ENCODE measurements at places on chromosomes 12 and 14.

- DNase-seq: no peak
Measured at GRCh38 chr12:79782172-79782900, 91.6 kb upstream of the PAWR start.

GRCh38 chr14:85991156-85991555 is 461.2 kb downstream of the FLRT2 start:
- DNase-seq: no peak

DNA sequence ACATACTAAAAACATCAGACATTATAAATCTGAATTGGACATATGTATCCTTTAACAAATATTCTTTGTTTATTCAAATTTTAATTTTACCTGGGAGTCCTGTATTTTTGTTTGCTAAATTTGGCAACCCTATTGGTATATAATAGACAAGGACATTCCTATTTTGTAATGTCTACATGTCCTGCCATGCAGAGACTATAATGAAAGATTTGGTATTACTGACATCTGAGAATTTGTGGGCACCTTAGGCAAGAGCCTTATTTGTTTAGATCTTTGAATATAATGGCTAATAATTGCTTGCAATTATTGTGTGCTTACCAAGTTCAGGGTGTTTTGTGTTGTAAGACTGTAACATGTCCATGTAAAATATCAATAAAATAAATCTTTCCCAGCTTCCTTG is 334.4 kb downstream of the KCNH5 start:
- no peak for DNase-seq

DNA sequence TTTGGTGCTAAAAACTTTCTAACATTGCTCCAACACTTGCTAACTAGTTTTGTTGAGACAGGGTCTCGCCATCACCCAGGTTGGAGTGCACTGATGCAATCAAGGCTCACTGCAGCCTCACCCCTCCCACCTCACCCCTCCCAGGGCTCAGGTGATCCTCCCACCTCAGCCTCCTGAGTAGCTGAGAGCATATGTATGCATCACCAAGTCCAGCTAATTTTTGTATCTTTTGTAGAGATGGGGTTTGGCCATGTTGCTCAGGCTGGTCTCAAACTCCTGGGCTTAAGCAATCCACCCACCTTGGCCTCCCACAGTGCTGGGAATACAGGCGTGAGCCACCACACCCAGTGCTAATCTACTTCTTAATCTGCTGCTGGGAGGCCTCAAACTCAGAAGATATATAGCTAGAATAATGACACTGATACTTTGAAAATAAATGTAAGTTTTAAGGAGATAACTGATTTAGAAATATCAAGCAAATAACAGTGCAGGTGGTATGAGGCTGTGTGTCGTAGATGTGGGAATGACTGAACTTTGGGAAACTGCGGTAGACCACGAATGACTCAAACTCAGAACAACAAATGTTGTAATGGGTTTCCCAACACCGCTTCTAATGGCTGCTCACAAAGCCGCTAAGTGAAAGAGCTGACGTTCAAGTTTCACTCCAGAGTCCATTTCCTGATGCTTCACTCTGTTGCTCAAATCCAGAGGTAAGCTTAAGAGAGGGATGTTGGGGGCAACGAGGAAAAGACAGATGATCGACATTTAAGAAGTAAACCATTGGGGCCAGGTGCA is 10.0 kb downstream of the TMCC3 start:
- no peak for DNase-seq

- DNase-seq: no peak
Measured at GRCh38 chr12:108732489-108733229, 1.3 kb upstream of the CORO1C start.
